ENCODE measurements at places on chromosomes 2 and 18. TPM values are rescaled to one million over a fixed set of nuclear protein-coding genes. Genes with fewer than 3 reads are reported as not detected.
A peak's percentile ranks its signal among the peaks of the same experiment; 100 is the strongest.

DNA sequence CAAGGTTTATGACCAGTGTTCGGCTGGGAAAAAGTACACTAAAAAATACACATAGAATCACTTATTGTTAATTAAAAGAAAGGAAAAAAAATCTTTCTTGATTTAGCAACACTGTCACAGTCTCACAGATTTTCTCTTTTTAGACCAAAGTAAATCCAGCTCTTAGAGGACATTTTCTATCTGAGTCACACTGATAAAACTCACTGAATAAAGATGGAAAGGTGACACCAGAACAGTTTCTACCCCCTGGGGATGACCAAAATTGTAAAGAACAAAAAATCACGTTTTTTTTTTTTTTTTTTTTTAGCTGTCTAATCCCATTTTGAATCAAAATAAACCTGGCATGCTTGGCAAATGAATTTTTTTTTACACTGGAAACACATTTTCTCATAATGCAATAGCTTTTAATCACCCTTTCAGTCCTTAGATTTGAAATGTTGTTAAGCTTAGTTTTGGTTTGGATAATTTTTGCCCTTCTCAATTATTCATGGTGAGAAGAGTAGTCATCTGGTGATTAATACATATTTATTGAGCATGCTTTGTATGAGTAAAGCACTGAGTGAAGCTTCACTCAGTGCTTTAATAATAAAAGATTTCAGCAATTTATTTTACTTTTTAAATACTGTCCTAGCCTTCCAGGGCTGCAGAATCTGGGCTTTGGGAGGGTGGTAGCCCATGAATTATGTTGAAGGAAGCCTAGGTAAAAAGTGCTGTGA lies 886.3 kb downstream of the SLC4A3 start:
- DNase-seq: no peak

DNA sequence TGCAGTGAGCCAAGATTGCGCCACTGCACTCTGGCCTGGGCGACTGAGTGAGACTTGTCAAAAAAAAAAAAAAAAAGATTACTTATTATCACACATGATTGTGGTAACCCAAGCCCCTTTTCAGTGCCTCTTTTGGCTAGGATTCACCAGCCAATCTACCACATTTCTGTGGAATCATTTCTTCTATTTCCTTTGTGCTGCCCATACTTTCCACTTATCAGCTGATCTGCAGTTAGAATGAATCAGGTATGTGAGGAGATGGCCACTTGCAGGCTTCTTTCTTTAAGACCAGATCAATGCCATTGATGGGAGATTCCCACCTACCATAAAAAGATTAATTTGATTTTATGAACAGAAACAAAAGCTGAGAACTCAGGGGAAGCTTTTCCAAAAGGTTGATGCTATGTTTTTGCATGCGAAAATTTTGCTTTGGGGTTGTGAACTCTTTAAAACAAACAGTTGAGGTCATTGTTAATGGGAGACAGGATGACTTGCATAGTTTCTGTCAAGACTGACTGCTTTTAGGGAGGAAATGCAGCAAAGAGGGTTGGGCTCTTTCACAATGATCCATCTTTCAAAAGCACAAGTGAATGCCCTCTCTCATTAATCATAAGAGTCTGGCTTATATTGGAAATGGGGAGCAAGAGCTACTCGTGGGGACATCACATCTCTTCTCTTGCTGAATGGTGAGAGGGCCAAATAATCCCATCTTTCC lies 66.9 kb upstream of the CYP26B1 start:
- DNase-seq: no peak

DNA sequence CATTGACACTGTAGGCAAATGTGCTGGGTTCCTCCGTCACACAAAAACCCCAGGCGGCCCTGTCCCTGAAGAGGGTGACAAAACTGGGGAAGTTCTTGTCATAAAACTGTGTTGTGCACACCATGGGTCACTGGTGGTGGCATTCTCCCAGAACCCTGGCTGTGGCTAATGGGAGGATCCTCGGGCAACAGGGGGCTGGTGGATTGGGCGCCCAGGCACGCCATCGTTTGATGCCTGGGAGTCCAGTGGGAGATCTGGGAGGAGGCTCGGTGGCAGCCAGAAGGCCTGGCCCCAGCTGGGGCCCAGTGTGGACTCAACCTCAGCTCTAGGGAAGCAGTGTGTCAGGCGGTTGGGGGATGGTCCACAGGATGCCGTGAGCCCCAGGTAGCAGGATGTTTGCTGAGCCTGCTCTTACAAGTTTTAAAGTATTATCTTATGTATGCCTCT lies 140.7 kb downstream of the ACOXL start:
- DNase-seq: peak; percentile 51

DNA sequence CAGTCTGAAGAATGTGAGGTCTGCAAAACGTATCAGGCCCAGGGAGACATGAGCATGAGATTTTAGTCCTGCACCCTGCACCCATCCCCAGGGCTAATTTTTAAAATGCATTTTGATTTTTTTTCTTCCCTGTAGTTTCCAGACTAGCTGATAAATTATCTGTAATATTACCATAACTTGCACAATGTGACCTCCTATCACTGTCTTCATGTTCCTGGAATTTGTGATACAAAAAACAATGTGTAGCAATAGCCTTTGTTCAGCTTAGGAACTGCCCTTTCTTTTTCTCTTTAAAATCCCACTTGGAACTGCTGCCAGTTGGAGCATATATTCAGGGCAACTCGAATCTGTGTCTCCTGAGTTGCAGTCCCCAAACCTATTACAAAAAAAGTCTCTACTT lies 222.8 kb upstream of the HS6ST1 start:
- DNase-seq: no peak

DNA sequence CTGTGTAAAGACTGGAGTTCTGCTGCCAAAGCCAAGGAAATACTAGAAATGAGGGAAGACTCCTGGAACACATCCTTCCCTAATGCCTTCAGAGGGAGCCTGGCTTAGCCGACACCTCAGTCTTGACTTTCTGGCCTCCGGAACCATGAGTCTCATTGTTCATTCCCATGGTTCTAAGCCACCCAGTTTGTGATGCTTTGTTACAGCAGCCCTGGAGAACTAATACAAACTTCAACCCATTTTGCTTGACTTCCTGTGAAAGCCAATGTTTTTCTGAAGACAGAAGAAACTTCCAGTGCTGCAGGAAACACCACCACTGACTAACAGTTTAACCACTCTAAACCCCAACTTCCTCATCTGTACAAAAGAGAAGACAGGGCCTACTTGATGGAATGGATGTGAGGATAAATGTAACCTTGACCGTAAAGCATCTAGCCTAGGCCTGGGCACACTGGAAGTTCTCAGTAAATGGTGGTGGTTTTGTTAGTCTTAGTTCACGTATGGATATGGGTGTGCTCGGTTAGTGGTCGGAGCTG lies 85.9 kb upstream of the RFX8 start:
- no peak for DNase-seq

- peak; percentile 17 for DNase-seq
These were observed 95.9 kb downstream of the MAP4K4 start for GRCh38 chr2:101793277-101793969.

DNA sequence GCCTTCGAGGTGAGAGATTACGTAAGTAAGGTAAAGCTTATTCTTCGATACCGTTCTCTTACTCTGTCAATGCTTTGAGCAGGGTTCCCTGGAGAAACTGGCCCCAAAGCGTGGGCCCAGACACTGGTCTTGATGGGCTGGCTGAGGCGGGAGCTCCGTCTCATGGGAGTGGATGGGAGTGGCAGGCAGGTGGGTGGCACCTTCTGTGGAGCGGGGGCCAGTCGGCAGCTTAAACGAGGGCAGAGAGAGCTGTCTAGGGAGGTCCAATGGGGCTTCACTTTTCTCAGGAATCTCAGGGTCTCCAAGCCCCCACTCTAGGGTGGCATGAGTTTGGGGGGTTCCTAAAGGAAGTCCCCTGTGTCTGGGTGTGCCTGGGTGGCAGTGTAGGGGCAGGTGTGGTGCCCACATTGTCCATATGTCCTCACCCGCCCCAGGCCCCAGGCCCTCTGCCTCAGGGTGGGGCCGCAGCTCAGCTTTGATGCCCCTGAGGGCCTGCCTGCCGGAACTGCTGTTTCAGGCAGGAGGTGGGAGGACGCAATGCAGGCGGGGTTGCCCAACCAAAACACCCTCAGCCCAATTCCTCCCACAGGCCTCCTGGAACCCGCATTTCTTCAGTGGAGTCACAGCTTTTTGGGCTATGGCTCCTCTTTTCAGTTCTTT lies 32.5 kb upstream of the FOSL2 start:
- DNase-seq: no peak

DNA sequence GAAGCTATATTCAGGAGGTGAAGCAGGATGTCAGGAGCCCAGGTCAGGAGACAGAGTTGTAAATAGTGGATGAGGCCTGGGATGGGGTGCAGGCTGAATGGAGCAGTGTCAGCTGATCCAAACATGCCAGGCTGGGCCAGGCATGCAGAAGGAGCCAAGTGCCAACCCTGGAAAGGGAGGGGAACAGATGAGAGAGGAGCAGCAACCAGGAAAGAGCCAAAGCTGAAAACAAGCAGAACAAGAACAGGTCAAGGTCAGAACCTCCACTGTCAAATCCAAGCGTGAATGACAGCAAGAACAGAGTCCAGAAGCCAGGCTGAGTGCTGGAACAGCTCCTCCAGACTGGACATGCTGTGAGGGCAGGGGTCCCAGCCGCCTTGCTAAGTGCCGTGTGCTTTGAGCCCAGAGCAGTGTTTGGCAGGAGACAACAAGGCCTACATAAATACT lies 49.2 kb upstream of the PPP1CB start:
- no peak for DNase-seq

DNA sequence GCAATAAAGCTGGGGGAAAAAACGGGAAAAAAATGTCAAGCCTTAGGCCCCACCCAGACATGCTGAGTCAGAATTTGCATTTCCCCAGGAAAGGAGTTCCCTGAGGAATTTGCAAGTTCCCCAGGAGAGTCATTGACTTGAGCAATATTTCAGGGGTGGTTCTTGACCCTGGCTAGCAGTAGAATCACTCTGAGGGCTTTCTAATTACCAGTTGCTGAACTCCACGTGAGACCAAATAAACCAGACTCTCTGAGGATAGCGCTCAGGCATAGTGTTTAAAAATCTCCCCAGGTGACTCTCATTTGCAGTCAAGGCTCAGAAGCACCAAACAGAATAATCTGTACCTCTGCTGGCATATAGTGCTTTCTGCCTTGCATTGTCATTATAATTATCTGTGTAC lies 48.7 kb downstream of the C1QL2 start:
- no peak for DNase-seq

GRCh38 chr2:63347361-63347760 lies 240.9 kb downstream of the WDPCP start:
- no peak for DNase-seq

GRCh38 chr2:68121873-68122679 lies 35.6 kb upstream of the PNO1 start:
- DNase-seq: peak; percentile 89

- DNase-seq: no peak
These were observed 1.5 kb downstream of the PROM2 start for GRCh38 chr2:95275601-95276243.

- DNase-seq: no peak
These were observed 30.3 kb upstream of the CNGA3 start for GRCh38 chr2:98315957-98316356.

DNA sequence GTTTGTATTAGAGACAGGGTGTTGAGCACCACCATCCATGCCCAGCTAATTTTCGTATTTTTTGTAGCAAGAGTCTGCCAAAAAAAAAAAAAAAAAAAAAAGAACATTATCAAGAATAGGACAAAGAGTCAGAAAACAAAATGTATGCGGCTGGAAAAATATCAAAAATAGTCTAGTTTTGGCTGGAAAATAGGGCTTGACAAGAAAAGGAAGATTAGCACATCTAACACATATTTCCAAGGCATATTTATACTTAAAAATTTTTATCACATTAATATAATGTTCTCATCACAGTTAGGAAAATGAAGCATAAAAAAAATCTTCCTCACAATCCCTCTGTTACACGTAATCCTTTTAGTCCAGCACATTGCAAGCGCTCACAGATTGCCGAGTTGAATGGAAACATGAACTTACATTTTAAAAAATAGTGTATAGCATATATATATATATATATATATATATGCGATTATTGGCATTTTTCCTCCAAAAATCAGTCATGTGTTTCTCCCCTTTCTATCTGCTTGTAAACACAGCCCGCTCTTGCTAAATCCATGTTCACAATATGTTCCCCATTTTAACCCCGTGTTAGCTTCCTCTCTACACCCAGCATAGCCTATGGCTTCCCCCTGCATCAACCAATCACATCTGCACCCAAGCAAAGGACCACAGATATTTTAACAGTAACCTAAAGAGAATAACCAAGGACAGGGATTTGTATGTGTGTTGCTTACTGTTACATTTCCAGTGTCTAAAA lies 183.0 kb downstream of the AFF3 start:
- DNase-seq: no peak

DNA sequence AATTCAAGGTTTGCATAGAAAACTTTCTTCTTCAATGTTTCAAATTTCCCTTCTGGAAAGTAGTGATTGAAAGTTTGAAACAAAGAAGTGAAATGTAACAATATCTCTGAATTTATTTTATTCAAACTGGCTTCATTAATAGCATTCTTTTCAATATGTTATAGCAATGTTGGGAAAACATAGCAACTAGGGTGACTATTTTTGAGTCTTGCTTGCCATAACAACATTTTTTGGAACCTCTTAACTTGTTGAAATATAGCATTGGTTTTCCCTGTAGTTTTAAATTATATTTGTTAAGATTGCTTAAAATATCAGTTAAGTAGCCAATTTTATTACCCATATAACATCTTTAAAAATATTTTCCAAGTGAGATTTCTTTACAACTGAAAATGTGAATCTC lies 141.7 kb upstream of the OSR1 start:
- DNase-seq: no peak

DNA sequence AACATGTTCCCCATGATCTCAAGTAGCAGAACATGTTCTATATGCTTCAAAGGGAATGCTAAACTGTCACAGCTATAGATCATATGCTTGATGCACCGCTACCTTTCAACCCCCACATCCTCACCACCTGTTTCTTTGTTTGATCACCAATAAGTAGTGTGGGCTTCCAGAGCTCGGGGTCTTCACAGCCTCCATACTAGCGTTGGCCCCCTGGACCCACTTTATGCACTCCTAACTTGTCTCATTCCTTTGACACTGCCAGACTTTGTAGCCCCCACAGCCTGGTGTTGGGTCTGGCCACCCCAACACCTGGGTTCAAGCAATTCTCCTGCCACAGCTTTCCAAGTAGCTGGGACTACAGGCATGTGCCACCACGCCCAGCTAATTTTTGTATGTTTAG lies 11.6 kb upstream of the RBM44 start:
- no peak for DNase-seq

- no peak for DNase-seq
These were observed 103.4 kb downstream of the ALMS1 start for GRCh38 chr2:73489053-73489452.

- no peak for DNase-seq
These were observed 220.1 kb downstream of the IKZF2 start for GRCh38 chr2:212931271-212931670.

- no peak for DNase-seq
These were observed 246.6 kb downstream of the SETBP1 start for GRCh38 chr18:44927127-44927849.

- DNase-seq: no peak
These were observed 185.9 kb downstream of the ICOS start for GRCh38 chr2:204122425-204122824.

RGPD4 gene
- total RNA-seq: not detected

HOXD10 gene
- not detected for total RNA-seq

RAMP1 gene
- 1.4 TPM for total RNA-seq

RFX8 gene
- total RNA-seq: not detected

RUFY4 gene
- total RNA-seq: 0.76 TPM
